ENCODE measurements at places on chromosomes 5 and 9.

DNA sequence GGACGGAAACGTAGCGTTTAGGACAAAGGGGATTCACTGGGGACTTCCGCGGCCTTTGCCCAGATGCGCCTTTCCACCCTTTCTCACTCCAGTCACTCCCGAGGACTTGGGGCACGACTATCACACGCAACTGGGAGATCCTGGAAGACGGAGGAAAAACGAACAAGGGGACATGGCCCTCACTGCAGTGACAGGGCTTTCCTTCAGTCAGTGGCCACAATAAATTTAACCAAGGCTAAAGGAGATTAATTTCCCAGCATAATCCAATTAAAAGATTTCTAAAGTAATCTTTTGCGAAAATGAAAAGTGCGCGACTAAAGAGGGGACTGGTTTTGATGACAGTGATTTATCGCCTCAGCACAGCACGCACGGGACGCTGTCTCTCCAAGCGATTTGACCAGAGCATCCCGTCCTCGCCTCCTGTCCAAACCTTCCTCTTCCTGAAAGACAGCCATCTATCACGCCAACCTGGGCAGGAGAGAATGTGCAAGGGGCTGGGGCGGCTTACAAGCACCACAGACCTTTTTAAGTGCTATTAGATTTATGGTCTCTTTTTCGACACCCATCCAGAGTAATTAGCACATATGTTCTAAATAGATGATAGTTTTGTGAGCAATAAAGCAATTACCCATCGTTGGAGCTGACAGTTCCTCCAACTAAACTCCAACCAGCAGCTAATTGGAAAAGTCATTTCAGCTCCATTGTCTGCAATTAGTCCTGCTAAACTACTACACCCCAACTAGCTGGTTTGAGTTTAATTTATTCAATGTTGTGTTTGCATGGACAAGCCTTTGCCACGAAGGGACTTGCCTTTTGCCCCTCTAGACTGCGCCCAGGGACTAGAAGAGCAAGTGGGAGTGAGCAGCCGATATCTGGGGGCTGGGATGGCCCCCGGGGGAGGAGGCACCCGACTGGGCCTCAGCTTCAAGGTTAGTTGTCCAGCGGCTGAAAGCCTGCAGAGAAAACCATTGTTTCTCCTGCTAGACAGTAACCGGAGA, 7.4 kb downstream of the NR2F1-AS1 start:
- no peak for DNase-seq

DNA sequence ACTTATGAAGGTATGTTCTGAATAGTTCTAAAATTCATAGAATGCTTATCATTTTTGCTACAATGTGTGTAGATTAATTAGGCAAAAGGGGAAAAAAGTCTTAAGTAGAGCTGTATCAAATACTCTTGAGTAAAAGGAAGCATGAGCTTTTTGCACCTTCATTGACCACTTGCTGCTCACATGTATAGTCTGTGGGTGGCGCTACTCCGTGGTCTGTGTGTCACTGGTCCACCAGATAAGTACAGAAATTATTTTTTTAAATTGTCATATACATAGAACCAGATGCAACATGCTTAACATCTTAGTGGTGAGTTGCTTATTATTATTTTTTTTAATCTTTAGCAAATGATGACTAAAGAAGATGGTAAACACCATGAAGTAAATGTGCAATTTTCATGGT, 130.2 kb downstream of the MAN2A1 start:
- no peak for DNase-seq

- DNase-seq: peak; percentile 3
These were observed 1306.5 kb upstream of the CDH9 start for GRCh38 chr5:28344836-28345433.

- no peak for DNase-seq
These were observed 161.5 kb upstream of the NR4A3 start for GRCh38 chr9:99660191-99660636.

DNA sequence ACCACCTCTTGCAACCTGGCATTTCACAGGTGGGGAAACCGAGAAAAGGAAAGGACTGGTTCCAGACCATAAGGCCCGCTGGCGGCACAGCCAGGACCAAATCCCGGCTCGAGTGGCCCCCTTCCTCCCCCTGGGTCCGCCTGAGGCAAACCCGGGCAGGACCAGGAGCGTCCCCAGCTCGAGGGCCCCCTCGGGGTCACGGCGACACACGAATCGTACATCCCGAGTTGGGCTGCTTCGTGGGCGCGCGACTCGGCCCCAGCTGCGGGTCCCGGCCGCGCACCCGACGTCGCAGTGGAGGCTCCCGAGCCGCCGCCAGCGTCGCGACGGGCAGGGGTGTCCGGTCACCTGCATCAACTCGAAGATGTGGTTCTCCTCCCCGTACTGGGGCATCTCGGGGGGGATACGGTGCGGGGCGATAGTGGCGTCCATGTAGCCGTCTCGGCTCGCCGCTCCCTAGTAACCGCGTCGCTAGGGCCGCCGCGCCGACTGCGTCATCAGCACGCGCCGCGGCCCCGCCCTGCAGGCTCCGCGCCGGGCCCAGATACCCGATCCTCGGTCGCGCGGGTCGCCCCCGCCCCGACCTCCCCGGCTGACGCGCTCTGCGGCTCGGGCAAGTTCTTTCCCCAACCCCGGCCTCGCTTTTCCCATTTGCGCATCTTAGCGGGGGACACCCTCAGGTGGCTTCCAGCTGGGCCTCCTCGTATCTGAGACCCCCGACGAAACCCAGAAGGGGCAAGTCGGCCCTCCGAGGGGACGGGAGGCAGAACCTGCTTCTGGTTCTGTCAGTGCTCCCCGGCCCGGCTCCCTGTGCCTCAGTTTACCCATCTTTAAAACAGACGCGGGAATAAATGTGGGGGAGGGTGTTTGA, at the start of gene AK8:
AK8 (minus strand) TSS at position 461 of the 871 bp plus-strand sequence; CDS start at position 432, 29 bp downstream.
- DNase-seq: no peak

Measured in NCI-H1417 treated with DMSO at 0.1 percent for 48 hours (cell line).